ENCODE measurements at places on chromosomes 7 and 10.

- DNase-seq, result no peak
These were observed 26.8 kb downstream of the IFT22 start for GRCh38 chr7:101294832-101295121.

- no peak for DNase-seq
These were observed 229.7 kb downstream of the CACNB2 start for GRCh38 chr10:18369859-18370473.

DNA sequence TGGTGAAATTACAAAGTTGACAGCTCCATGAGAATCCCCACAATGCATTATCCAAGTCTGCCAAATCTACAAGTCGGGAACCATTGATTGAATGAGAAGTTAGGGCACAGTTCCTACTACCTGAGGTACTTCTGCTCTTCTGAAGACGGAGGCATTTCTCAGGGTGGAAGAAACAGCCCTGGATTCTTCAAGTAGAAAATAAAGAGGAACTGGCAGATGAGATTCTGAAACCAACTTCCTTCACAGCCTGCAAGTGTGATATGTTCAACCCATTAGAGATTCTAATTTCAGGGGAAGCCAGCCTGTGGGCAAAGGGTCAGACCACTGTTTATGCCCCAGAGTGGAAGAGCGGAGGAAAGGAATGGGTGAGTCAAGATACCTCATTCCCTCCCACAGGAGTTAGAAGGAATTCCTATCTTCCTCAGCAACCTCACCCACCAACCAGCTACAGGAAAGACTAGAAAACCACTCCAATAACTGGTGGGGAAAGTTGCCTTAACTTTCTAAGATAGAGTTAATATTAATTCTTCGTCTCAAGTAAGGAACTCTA, 50.5 kb upstream of the BMPER start:
- no peak for DNase-seq

- DNase-seq, result no peak
These were observed 154.4 kb upstream of the LANCL2 start for GRCh38 chr7:55210716-55211115.

- DNase-seq, result no peak
These were observed 3.2 kb upstream of the EEPD1 start for GRCh38 chr7:36149694-36150452.

GRCh38 chr10:44316187-44316921, 68.5 kb downstream of the CXCL12 start:
- DNase-seq, result no peak

- no peak for DNase-seq
These were observed 861.4 kb downstream of the PCDH15 start for GRCh38 chr10:53939654-53940053.

- DNase-seq, result no peak
These were observed 62.1 kb downstream of the INPP5A start for GRCh38 chr10:132599732-132600131.

DNA sequence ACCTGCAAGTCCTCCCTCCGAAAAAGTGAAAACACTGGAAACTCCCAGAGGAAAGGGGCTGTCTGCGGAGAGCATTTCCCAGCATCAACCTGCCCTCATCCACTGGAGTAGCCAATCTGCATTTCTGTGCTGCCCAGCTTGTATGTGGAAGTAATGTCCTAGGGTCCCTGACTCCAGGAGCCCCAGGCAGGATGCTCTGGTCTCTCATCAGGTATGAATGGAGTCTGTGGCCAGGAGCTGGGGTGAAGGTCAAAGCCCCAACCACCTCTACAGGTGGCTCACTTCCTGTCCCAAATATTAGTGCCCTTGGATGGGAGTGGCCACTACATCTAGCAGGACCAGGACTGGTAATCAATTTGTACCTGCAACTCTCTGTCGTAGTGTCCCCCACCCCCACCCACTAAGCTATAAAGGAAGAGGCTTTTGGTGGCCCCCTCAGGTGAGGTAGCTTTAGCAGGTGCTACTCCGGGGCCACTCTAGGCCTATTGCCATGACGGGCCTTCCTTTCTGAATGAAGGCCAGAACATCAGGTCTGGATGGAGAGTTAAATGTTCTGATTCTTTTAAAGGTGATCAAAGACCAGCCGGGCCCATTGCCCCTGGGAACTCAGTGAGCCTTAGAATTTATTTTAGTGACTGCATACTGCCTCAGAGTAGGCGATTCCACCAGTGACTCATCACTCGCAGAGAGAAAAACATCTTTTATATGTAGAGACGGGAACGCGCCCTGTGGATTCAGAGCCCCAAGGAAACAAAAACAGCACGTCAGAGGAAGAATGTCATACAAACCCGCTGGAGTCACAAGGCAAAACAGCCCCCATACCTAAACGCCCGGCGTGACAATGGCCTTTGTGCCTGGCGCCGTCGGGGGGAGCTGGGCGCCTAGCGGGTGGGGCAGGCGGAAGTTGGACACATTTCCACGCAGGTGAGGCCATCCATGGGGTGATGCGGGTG, 13.0 kb downstream of the EN2 start:
- no peak for DNase-seq

- no peak for DNase-seq
These were observed 22.6 kb downstream of the PDIA4 start for GRCh38 chr7:149005427-149006344.

DNA sequence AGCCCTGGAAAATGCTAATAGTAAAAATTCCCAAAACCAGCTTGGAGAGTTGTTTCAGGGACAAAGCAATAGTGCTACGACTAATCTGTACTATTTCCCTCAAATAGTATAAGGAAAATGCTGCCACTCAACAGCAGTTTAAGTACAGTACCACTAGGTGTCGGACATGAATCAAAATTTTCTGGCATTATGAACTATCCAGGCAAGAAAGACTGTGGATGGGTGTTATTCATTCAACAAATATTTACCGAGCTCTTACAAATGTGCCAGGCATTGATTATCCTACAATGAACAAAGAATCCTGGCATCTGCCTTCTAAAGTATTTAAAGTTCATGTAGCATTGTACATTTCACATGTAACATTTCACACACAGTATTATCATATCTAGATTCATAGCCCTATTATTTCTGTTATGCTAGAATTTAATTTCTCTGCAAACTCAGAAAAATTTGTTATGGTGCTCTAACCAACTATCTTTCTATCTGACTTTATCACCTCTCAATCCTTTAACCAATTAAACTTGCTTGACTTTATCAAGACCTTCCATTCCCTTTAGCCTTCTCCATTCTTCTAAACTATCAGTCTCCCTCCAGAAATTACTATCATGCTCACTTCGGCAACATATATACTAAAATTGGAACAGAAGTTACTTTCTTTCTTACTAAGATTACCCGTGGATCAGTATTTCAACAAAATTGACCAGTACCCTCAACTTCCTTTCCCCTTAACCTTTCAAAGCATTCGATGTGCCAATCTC, 80.6 kb downstream of the ARHGAP21 start:
- peak; percentile 81 for DNase-seq

DNA sequence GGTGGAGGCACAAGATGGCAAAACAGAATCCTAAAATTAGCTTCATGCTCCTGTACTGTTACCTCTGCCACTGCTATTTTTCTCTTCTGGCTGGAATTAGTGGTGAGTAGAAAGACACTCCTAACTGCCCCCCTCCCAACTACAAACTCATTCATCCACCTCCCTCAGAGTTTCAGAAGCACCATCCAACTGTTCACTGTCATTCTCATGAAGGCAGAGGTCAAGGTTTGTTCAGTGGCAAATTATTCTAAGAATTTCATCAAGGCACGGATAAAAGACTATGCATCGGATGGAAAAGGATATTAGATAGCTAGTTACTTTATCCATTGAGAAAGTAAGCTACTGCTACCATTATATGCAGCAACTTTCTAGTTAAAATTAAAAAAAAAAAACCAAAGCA, 59.7 kb downstream of the LRGUK start:
- no peak for DNase-seq

GRCh38 chr7:1027242-1028043, 16.9 kb upstream of the GPR146 start:
- DNase-seq, result peak; percentile 36

- no peak for DNase-seq
These were observed 21.6 kb upstream of the TRIL start for GRCh38 chr7:28979776-28980175.

DNA sequence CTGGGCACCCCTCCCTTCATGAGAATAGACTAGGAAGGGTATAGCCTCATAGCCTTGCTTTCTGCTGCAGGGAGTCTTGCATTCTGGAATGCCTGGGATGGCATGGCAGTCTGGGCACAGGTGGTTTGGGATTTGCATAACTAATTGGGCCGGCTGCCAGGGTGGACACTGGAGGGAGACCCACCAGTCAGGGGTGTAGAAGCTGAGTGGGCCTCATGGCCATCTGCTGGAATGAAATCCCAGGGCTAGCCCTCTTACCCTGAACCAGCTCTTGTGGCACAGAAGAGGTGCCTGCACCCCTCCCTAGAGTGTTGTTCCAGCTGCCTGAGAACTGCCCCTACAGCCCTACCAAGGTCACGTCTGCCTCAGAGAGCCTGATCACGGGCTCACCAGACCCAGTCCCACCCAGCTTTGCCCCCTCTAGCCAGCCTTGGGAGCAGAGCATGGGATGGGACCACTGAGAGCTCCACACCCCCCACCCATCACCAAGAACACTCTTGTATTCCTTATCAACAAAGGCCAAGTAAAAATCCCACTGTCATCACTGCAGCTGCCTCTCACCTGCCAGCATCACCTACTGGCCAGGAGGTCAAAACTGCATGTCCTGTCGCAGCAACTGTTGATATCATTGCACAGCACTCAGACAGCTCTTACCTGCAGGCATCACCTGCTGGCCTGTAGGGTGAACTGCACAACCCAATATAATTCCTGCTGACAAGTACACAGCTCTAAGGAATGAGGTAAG, 148.9 kb downstream of the ZEB1 start:
- DNase-seq, result no peak

GRCh38 chr7:47440320-47440719, 141.6 kb downstream of the TNS3 start:
- DNase-seq, result no peak

- DNase-seq, result no peak
These were observed 3.9 kb downstream of the LMBR1 start for GRCh38 chr7:156889089-156889488.

GRCh38 chr10:12774204-12774894, 227.2 kb downstream of the CCDC3 start:
- no peak for DNase-seq

DNA sequence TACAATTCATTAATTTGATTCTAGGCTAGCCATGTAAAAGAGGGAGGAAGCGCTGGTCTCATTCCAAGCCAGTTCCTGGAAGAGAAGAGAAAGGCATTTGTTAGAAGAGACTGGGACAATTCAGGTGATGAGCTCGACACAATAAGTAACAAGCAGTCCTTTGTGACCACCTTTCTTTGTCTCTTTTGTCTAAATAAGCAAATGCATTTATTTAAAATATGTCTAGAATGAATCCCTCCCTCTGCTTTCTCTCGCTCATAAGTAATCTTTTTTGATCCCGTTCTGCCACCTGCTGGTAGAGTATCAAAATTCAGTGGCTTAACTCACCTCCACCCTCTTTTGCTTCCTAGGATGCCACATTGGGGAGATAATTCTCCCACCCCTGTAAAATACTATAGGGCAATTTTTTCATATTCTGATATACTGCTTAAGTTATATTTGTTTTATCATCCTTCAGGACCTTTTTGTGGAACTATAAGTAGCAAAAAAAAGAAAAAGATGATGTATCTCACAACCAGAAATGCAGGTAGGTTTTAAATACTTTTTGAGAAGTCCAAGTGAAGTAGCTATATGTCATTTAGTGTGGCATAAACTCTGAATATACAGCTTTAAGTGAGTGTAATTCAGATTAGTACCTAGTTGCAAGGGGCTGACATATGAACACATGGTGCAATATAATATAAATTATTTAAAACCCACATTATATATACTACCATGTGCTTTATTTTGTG, 91.5 kb downstream of the GSDME start:
- peak; percentile 57 for DNase-seq

DNA sequence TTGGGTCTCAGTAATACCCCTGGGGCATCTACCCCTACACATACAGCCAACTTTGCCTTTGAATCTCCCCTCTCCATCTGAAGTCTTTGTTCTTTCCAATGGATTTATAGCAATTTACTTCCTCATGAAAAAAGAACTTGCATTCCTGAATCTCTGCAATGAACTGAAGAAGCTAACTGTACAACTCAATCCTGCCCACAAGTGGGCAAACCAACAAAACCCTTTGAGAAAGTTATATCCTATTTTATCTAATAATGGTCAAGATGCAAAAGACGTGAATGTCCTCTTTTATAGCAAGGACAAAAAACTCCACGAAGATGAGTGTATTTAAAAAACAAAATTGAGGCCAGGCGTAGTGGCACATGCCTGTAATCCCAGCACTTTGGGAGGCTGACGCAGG, 991.3 kb downstream of the LRMDA start:
- DNase-seq, result no peak

DNA sequence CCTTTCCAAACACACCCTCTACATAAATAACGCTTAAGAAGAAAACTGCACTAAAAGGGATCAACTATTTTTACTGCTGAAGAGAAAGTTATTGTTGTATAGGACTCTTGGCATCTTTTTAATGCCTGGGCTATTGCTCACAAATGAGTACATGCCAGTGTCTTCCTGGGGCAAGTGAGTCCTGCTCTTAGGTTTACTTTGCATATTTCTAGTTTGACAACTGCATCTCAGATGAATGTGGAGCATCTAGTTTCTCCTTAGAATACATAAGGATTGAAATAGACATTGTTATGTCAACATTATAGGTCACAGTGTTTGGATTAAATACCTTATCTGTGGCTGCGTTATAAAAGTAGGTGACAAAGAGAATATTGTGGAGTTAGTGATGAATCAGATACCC, 44.5 kb downstream of the PSMC2 start:
- no peak for DNase-seq
